Activated CD4-positive, alpha-beta T cell treated with anti-CD3 and anti-CD28 coated beads, Interleukin-2, amount 50 U/mL, for 1 hour (primary cell): ENCODE measurements at places on chromosomes 1 and 21.
A peak's percentile ranks its signal among the peaks of the same experiment; 100 is the strongest.

GRCh38 chr1:3483801-3484444, 29.5 kb downstream of the ARHGEF16 start:
- DNase-seq: peak; percentile 37

- no peak for DNase-seq
Observed at GRCh38 chr1:31295874-31296485, 608 bp downstream of the SNRNP40 start.

DNA sequence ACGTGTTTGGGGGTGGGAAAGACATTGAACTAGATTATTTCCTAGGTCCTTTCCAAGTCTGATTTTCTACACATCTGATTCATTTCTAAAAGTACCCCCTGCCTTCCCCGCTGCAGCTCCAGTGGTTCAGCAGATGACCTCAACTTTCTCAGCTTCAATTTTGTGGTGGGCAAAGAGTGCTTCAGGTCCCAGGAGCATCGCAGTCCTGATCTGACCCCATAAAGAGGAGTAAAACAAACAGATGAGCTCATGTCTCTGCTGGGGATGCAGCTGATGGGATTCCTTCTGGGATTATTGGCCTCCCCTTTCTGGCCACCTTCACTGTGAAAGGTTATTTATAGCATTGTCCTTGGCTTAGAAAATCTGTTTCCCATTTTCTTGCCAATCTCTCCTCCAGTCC, 337.0 kb upstream of the PLXNA2 start:
- DNase-seq: no peak

DNA sequence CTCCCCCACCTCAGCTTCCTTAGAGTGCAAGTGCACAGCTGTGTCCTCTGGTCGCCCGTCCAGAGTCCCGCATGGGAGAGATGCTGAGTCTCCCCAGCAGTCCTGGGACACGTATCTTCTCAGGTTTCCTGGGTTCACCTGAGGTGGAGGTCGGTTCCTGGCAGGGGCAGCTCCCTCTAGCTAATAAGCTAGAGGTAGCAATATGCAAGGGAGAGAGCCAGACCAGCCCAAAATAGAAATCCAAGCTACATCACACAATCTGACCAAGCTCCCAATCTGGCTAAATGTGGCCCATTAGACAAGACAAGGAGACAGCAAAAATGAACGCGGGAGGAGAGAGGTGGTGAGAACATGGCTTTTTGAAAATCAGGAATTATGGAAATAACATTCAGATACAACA, 30.9 kb upstream of the CADM3 start:
- DNase-seq: no peak

DNA sequence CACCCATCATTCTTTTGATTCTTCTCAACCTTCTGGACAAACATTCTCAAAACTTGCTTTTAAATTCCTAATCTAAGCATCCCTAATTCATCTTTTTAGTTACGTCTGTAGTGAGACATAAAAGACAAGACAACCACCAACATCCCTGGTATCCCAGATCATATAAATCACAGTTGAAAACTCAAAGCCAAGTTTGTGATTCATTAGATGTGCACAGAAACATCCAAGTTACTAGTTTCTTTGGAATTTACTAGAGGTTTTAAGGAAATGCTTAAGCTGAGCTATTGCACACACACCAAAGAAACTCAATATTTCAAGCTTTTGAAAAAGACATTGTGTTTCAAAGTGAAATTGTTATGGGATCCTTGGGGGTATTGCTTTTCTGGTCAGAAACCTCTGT, 47.6 kb downstream of the ATP6V1G3 start:
- DNase-seq: no peak

- no peak for DNase-seq
Observed at GRCh38 chr1:18929686-18930085, 26.8 kb downstream of the IFFO2 start.

DNA sequence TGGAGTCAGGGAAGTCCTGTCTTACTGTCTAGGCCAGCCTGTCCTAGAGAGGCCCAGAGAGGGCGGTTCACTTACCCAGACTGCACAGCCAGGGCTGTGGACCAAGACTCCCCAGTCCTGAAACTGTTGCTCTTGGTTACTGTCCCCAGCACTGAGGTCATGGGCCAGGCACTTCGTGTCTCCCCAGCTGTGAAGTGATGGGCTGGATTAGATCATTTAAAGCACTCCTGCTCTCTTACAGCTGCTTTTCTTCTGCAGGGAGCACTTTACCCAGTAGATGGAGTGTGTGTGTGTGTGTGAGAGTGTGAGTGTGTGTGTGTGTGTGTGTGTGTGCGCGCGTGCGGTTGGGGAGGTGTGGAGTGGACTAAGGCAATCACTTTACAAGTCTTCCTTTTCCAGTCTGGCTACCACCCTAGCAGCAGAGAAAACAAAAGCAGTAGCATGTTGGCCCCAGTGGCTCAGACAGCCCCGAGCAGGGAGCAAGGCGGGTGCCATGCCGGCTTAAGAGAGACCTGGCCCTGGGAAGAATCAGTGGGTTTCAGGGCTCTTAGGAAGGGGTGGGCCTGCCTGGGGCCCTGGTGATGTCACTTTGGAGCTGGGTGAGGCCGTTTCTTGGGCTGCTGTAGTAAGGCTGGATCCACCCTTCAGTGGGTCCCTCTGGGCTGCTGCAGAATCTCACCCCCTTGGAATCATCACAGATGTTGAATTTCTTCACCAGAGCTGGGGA, 2.4 kb downstream of the SPSB1 start:
- no peak for DNase-seq

- no peak for DNase-seq
Observed at GRCh38 chr1:82337635-82338034, 536.9 kb downstream of the ADGRL2 start.

DNA sequence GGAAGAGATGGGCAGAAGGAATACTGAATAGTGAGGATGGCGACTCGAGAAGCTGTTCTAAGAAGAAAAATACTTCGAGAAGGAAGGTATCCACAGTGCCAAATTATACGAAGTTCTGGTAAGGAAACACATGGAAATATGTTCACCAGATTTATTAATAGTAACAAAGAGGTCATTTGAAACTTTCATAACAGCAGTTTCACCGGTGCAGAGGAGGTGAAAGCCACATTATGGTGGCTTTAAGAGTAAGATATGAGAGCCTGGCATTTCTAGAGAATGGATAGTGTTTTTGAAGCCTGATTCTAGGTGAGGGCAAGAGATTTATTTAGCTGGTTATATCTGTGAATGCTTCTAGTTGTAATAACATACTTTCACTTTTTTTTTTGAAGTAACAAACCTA, 56.2 kb downstream of the DPYD start:
- DNase-seq: no peak

- DNase-seq: no peak
Observed at GRCh38 chr1:220093361-220094015, 444 bp upstream of the IARS2 start.

- no peak for DNase-seq
Observed at GRCh38 chr21:46256501-46256994, 28.0 kb upstream of the LSS start.

- DNase-seq: no peak
Observed at GRCh38 chr1:12040457-12041051, 21.3 kb downstream of the MIIP start.

- peak; percentile 49 for DNase-seq
Observed at GRCh38 chr1:234725177-234726132, 115.5 kb upstream of the IRF2BP2 start.

GRCh38 chr1:23555986-23556634, 3.2 kb downstream of the ID3 start:
- DNase-seq: no peak

DNA sequence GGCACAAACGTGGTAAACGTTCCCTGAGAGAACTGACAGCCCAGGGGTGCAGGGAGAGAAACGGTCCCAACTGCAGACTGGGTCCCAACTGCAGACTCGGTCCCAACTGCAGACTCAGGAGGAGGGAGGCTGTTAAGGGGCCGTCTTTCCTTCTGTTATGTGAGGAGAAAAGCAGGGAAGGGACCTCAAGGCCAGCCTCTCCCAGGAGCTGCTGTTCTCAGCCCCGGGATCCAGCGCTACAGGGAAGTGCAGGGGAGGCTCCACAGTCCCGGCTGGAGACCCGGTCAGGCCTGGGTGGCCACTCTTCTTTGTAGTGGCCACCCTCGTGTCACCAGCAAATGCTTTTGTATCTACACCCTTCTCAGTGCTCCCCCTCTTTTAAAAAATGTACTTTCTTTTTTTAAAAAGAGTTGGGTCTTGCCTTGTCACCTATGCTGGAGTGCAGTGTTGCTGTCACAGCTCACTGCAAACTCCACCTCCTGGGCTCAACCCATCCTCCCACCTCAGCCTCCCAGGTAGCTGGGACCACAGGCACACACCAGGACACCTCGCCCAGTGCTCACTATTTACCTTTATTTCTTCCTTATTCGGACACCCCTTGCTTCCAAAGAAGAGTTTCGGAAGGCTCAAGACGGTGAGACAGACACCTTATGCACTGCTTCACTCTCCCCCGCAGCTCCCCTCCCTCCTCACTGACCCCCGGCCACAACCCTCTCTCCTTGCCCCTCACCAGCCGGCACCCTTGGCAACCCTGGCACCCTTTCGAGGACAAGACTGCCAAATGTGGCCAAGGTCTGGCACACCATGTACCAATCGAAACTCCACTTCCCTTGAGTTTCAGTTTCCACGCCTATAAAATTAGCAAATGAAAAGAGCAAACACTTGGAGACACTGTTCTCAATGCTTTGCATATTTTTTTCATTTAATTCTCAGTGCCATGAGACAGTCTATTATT, 21.8 kb downstream of the CAPN2 start:
- no peak for DNase-seq

DNA sequence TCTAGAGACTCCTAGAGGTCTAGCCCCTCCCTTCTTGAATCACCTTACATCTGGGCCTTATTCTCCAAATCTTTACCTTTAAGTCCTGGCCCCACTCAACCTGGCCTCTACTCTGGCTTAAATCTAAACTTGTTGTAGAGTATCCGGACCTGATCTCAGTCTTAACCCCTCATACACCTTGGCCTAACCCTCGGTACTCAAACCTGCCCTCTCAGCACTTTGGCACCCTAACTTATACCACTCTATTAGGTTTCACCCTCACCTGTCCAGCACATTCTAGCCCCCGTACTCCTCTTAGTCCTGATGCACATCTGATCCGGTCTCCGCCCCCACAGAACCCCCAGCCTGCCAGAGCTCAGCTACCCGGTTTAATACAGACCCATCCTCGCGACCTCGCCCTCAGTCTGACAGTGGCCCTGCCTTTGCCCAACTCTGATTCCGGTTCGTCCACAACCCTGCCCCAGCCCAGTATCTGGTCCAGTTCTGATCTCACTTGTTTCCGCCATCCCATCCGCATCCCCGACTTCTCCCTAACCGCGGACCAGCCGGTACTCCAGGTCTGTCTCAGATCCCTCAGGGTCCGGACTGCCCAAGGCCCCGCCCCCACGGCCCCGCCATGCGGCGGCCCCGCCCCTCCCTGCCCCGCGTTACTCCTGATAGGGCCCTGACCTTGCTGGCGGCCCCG, 1.5 kb downstream of the TRIM62 start:
- no peak for DNase-seq

- DNase-seq: no peak
Observed at GRCh38 chr1:10832703-10833102, 36.3 kb upstream of the CASZ1 start.

- no peak for DNase-seq
Observed at GRCh38 chr21:25512095-25513081, 94.9 kb downstream of the MRPL39 start.

- DNase-seq: no peak
Observed at GRCh38 chr1:222909586-222909985, 94.7 kb downstream of the DISP1 start.

DNA sequence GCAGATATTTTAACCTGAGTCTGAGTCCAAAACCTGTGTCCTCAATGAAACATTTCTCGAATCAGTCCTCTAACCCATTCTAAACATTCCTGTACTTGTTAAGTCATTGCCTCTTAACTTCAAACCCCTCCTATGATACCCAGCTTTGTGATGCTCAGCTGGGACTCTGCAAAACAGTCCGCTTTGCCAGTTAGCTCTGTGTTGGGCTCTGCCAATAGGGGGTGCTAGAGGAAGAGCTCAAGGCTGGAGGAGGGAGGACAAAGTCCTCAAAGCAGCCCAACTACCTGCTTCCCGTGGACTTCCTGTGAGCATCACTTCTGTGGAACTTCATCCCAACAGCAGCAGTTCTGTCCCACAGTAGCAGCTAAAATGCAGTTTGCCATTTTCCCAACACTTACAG, 38.1 kb upstream of the SYT14 start:
- no peak for DNase-seq
